ENCODE measurements at places on chromosomes 2 and 18.
A peak's percentile ranks its signal among the peaks of the same experiment; 100 is the strongest.

DNA sequence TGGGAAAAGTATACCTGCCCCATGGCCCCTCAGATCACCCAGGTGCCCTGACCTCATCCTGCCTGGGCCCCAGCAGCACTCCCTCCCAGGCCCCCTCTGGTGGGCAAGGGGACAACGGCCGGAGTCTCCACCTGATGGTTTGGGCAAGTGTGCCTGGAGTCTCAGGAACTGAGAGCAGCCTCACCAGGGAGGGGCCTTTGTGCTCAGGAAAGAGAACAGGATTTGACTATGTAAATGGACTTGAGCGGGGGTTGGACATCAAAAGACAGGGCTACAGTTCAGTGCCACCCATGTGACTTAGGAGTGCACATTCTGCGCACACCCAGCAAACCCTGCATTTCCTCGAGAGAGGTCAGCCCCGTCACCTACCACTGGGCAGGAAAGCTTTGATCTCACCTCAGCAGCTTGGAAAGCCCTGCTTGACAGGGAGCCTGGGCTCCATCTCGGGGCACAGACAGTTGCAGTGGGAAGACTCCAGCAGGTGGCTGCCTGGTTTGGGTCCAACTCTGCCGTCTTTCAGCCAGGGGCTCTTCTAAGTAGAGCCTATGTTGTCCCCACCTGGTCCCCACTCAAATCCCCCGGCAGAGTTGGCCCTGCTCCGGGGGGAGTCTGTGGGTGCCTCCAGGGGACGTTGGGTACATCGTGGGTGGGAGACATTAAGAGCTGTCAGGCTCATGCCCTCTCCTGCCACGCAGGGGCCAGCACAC, 3.3 kb downstream of the INPP5D start:
- DNase-seq, result no peak

DNA sequence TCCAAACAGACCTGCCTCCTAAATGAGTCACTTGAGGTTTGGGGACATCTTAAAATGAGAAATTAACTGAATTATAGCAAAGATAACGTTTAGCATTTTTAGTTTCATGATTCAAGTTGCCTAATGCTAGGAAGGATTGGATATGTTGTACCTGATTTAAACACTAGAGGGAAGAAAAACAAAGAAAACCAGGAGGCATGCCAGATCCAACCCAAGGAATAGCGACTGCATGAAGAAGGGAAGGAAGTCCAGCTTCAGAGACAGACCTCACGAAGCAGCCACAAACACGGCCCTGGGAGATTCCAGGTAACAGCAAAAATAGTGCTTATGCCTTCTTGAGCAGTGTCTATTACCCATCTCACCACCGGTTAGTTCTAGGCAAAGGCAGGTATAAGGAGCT, 499.9 kb upstream of the SPHKAP start:
- DNase-seq, result peak; percentile 21

DNA sequence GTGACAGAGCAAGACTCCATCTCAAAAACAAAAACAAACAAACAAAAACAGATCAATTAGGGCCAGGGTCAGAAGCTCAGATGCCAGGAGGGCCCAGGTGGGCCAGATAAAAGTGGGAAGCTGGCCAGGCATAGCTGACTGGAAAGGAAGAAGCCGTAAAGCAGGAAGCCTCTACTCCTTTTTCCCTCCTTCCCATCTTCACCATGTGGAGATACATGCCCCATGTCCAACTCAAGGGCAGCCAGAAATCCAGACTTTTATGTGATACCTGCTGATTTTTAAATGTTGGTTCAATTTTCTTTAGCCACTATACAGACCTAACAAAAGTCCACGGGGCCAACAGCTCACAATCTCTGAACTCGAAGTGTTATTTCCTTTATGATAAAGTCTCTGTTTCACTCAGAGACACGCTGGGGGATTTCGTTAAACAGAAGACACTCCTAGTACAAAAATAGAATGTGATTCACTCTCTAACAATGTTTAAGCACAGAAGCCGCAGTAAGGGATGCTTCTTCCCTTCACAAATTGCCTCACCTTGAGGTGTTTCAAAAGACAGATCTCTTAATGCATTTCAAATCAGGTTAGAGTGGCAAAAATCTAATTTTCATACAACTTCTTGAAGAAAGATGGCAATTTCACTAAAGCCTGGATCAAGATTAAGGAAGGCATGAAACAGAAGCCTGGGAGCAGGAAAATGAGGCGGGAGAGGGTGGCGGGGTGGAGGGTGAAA, 14.0 kb downstream of the TMEM247 start:
- no peak for DNase-seq

DNA sequence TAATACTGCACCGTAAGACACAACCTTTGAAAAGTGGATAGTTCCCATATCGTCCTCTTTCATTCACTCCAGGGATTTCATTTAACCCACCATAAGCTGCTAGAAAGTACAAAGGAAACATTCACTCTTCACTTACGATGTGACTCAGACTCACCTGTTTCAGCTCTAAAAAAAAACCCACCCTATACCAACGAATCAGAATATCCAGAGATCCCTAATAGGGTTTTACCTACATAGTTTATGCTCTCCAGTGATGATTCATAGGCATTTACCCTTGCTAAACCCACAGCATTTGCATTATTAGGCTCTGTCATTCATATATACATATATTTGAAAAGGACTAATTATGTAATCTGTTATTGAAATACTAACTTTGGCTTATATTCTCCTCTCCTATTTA, 60.2 kb downstream of the PRPF40A start:
- no peak for DNase-seq

DNA sequence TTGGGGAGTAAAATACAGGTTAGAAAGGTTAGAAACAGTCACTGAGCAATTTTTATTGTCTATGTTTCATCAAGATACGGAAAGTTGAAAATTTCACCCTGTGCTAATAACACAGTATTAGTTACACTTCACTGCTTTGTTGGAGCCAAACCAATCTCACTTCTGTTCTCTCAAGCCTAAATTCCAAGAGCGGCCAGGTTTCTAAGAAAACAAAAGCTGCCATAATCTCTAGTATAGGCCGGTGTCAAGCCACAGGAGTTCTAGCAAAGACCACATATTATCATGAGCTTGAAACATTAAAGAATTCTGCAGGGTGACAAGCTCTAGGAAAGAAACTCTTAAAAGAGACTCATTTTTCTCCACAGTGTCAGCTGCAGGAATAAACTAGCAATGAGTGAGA, 128.7 kb downstream of the TXNL1 start:
- no peak for DNase-seq

DNA sequence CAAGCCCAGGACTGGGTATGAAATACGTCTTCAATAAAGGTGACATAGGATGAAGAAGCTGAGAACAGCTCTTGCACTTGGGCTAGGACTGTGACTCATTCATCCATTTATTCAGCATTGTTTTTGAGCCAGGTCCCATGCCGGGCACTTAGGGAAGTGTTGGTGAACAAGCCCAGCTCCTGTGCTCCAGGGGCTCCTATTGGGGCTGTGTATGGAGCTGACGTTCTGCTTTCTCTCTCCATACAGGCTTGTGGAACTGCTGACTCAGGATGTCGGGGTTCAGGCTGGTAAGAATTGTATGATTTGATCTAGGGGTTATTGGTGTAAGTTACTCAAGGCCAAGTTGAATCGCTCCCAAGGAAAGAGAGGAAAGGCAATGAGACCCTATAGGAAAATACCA, 24.0 kb downstream of the MYO7B start:
- DNase-seq, result no peak

GRCh38 chr18:75548353-75548905, 120.9 kb upstream of the SMIM21 start:
- DNase-seq, result peak; percentile 26

DNA sequence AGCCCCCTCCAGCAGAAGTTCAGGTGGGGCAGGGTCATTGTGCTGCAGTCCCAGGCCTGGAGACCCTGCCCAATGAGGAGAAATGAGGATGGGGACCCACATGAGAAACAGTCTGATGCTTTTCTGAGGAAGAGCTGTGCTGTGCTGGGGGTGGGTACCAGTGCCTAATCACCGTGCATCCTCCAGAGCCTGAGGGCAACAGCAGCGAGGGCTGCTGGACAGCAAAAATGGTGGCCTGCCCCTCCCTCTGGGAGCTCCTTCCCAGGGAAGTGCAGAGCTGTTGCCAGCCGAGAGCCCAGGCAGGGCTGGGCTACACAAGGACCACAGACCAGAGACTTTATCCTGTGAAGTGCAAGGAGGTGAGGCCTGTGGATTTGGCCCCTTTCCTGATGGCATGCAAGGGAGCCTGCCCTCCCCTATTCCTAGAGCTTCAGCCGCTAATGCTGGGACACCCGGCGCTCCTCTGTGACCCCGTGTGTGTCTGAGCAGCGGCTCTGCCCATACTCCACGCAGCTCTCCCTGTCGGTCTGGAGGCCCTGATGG, 134.8 kb downstream of the DSEL start:
- DNase-seq, result no peak

DNA sequence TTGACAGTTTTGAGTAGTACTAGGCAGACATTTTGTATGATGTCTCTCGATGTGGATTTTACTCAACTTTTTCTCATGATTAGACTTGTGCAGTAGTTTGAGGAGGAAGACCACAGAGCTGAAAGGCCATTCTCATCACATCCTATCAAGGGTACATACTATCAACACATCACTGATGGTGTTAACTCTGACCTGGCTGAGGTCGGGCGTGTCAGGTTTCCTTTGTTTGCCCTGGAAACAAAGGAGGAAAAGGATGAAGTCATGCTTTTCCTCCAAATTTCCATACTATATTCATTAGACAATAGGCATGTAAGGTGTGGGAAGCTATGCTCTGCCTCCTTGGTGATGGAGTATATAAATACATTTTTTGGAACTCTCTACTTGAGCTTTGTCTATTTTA, 211.1 kb downstream of the DSEL start:
- no peak for DNase-seq

DNA sequence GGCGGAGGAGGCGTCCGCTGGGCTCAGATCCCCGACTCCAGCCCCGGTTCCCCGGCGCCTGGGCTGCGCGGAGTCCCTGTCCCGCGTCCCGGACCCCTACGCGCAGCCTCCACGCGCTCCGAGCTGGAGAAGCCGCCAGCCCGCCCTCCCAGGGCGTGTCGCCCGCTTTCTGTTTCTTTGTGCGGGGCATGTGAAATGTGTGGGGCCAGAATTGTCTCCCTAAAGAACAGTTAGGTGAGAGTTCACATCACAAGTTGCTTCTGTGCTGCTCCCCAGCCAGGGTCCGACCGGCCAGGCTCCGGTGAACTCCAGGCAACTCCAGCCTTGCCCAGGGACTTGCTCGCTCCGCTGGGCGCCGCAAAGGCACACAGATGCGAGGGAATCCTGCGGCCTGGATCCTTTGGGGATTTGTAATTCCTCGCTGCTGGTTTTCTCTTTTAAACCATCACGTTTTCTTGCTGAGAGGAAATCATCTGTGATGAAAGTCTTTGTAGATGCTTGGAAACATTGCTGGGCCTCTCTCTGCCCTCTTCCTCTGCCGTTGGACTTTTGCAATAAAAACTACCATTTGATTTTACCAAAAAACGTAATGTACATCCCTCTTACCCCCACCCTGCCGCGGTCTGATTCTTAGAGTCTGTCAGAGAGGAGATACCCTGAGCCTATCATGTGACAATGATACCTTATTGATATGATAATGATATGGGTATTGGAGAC, 631 bp downstream of the GYPC start:
- peak; percentile 13 for DNase-seq

- no peak for DNase-seq
Measured at GRCh38 chr2:23549051-23549450, 164.1 kb downstream of the KLHL29 start.

All from Kasumi-1 (cell line).